ENCODE measurements at places on chromosomes 12 and 14.

- DNase-seq: no peak
Measured at GRCh38 chr12:3200814-3201233, 123.6 kb downstream of the TSPAN9 start.

DNA sequence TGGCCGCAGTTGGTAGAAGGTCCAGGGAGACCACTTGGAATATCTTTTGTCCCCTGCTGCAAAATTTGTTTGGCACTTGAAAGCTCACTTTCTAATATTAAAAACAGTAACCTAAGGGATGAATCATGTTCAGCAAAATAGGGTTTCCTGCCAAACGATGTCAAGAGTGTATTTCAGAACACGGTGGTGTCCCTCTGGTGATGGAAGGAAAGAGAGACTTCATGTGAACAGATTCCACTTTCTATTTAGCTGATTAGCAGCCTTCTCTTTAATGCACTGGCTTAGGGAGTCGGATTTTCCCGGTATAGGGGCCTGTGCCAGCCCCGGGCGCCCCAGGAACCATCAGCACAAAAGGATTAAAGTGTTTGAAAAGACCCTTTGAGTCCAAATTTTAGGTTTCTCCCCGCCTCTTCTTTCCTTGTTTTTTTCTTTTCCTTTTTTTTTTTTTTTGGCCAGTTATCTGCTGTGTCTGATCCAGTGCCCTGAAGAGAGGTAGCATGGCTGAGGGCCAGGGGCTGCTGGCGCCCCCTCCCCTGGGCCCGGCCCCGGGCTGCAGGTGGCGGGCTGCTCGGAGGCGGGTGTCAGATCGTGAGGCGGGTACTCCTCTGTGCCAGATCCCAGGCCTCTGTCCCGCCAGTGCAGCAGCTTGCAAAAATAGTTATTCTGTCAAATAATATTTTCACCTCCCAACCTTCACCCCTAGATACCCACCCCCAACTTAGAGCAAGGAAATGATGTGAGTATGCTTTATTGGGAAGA lies 88.3 kb downstream of the TESC start:
- no peak for DNase-seq

DNA sequence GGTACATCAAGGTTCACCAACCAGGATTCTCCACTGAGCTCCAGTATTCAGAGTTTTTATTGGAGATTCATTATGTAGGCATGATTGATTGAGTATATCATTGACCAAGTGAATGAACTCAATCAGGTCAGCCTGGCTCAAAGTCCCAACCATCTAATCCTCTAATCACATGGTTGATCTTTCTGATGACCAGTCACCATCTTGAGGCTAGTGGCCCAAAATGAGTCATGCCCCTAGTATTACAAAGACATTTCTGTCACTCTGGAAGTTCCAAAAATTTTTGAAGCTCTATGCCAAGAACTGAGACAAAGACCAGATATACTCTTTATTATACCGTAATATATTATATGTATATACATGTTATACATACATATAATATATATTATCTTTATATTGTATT lies 75.9 kb upstream of the ATF7IP start:
- DNase-seq: no peak

DNA sequence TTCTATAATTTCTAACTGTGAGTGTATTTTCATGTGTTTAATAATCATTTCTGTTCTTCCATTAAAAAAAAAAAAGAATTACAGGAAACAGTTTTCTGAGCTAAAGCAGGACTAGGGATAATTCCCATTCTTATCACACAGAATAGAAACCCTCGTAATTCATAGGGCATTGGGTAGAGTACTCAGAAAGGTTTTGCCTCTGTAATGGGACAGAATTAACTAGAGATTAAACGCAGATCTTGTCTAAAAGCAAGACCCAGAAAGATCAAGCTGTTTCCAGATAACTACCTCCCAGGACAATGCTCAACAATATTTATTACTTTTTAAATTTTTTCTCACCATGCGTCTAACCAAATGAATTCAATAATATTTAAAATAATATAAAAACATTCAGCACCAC lies 10.2 kb downstream of the GSKIP start:
- DNase-seq: no peak

DNA sequence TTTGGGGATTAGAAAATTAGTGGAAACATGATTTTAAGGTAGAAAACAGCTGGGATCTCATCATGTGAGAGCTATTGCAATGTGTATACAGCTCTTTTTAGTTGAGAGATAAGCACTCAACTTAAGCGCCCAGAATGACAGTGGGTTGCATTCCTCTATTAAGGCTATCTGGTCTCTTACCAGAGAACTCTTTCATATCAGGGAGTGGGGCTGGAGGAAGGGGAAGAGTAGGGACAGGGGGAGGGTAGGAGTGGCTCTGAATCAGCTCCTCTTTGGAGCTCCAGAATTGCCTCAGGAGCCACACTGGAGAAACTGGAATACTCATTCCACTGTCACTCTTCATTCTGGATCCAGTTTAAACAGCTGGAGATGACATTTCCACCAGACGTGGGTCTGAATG lies 9.2 kb upstream of the PLEKHG3 start:
- DNase-seq: no peak

- DNase-seq: no peak
Measured at GRCh38 chr14:32099473-32099872, 22.4 kb downstream of the ARHGAP5 start.

DNA sequence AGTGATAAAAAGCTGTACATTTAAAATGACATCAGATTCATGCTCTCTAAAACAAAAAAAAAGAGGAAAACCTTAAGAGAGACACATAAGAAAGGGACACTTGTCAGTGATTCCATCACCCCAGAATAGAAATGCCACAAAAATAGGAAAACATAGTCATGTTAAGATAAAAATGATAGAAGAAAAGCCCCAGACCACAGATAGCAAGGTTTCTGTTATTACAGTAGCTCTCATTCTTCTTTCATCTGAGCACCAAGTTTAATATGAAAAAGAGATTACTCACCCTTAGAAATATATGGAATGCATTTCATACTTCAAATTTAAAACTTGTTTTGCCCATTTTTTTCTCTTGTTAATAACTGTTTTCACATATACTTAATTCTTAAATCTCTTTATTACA lies 217.2 kb downstream of the EGLN3 start:
- no peak for DNase-seq

DNA sequence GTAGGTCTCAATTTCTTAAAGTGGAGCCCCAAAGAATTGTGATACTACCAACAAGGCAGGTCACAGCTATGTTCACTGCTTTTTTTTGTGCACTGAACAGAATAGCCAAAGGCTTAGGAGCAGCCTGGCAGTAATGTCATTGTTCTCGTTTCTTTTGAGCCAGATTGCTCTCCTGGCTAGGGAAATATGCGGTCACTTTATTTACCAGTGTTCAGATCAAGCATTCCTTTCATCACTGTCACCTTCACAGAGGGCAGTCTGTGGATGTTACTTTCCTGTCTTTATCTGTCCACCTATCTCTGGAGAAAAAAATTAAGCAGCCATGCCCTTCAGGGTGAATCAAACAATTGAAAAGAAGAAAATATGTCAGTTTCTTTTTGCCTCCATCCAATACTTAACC lies 159.6 kb downstream of the BTG1 start:
- DNase-seq: peak; percentile 48

DNA sequence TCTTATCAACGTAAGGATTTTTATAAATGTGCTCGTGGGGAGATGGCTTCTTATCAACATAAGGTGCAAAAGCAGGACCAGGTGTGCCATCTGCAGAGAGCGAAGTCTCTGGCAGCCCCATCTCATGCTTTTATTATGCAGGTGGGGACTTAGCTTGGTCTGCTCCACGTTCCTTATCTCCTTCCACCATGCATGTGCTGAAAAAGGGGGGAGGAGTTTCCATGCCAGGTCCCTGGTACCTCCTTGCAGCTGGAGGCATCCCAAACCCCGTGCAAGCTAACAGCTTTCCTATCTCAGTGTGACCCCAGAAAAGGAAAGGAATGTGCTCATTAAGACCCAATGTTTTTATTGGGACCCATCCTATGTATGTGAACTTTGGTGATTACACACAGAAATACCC lies 608.5 kb downstream of the TMEM121 start:
- no peak for DNase-seq

GRCh38 chr14:37673439-37673838 lies 78.0 kb downstream of the TTC6 start:
- no peak for DNase-seq

DNA sequence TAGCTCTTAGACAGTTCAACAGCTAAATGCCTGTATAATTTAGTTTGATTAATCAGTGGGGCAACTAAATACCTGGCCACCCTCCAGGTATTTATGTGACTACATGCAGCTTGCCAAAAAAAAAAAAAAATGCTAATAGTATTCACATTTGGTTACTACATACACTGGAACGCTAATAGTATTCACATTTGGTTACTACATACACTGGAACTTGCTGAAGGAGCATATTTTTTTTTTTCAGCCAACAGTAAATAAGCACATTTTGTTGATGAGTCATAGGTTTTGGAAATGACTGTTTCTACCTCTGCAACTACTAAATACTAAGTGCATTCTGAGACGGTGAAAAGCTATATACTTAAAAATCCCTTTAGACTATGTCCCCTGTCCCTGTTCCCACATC lies 1172.3 kb downstream of the LRFN5 start:
- peak; percentile 3 for DNase-seq

- no peak for DNase-seq
Measured at GRCh38 chr14:54446161-54446693, 5.1 kb upstream of the CNIH1 start.

DNA sequence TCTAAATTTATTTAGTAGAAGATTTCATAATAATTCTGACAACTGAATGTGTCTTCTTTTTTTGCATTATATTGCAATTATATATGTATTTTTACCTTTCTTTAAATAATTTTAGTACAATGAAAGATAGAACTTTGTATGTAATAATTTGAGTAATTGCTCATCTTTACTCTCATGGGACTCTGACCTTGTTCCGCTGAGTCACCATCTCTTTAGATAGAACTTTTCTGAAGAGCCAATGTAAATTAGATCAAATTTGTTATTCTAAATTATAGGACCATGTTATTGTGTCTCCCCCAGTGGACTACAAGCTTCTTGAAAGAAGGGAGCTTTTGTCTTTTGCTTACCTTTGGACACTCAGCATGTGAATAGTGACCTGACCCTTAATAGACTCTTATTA lies 96.1 kb downstream of the TRHDE start:
- no peak for DNase-seq

DNA sequence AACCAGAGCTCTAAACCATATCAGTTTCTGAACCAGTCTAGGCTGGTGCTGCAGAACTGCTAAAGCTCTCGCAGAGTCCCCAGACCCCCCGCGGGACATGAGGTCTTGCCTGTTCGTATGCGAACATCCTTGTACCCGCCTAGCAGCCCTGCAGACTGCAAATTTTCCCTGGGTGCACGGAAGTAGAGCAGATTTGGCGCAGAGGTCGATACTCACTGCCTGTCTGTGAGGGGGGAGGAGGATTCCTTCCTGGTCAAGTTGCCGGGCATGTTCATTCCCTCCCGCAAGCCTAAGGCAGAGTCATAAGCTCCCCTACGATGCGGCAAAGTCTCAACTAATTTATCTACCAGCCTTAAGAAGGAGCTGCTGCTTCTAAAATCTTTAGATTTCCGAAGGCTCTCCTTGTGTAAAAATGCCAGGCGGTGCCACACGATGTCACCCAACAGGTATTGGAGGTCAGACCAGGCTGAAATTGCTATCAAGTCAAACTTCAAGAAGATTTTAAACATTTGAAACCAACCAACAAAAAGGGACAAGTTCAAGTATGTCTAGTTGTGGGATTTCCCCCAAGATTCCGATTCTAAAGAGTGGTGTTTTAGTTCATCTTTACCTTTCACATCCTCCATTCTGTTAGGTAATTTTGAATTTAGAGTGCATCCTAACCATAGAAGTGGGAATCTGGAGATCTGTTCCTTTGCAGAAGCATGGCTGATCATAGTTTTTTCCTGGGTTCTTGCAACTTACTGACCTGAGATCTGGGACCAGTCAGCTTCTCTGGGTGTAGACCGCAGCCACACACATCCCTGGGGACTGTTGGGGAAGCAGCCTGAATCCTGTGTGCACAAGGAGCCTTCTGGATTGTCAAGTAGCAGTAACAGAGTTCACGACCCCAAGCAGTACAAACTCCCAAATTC lies 1.6 kb upstream of the PAX9 start:
- no peak for DNase-seq

DNA sequence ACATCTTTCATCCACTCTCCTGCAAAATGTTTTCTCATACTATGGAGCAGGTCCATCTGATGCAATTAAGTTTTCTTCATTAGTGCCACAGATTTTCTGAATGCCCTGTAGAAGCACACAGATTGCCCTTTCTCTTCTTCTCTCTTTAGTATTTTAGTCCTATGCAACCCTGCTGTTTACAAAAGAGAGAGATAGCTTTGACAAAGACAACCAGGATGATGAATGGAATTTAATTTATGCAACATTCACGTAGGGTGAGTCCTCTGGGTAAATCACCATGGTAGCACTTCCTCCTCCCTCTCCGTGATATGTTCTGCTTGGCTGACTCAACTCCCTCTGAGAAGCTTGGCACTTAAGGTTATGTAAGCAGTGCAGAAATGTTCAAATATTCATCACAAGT lies 400.9 kb upstream of the PDE3A start:
- peak; percentile 98 for DNase-seq

DNA sequence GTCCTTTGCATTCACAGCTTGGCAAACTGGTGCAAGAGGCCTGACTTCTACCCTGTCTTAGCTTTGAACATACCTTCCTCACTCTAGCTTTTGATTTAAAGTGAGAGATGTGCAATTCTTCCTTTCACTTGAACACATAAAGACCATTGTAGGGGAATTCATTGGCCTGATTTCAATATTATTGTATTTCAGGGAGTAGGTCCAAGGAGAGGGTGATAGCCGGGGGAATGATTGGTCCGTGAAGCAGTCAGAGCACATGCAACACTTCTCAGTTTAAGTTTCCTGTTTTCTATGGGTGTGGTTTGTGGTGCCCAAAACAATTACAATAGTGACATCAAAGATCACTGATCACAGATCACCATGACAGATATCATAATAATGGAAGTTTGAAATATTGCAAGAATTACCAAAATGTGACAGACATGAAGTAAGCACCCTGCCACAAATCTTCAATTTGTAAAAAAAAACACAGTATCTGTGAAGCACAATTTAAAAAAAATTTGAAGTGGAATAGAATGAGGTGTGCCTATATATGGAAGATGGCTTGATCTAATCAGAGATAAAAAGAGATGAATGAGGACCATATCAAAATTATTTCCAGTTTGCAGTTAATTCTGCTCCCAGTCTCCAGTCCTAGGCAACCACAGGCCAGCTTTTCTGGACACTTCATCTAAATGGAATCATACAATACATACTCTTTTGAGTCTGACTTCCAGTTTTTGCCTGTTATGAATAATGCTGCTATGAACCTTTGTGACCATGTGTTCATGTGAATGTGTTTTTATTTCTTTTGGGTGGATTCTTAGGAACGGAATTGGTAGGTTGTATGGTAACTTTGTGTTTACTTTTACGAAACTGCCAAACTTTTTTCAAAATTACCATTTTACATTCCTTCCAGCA lies 23.2 kb downstream of the BORCS5 start:
- DNase-seq: peak; percentile 22

Measured in fibroblast of skin of back (primary cell).